Thyroid gland (tissue), 4 donors: ENCODE measurements at places on chromosomes 1 and 21.

DNA sequence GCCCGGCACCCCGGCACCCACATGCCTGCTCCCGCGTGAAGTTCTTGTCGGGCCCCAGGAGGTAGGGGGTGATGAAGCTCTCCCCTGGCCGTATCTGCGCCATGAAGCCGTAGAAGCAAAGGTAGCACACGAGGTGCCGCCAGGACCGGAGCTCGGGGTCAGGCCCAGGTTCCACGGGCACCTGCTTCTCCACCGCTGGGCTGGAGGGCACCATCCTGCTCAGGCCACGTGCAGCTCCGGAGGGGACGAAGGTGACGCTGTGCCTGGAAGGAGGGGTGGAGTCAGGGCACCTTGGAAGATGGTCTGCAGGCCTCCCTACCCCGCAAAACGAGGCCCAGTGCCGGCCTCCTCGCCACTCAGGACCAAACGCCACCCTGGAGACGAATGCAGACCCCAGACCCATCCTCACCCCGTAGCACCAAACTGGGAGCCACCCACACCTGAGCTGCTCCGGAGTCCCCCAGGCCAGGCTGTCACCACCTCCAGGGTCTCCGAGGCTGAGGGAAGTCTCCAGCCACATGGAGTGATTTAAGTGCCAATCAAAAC, 4.4 kb downstream of the SLC19A1 start:
- DNase-seq = peak; percentile 1

DNA sequence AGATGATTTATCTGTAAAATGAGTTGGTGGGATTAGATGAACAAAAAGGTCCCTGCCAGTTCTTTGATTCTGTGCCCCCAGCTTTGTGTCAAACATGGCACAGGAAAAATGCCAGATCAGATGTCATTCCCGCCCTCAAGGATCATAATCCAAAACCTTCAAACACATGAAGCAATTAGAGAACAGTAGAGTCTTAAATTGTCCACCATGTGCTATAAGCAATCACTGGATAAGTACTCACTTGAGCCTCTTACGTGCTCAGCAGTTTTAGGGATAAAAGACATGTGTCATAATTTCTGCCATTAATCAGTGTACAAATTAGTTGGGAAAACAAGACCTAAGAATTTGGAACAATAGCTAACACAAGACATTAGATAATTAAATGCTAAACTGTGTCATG, 15.4 kb upstream of the KIAA0040 start:
- no peak for DNase-seq

GRCh38 chr1:906600-907420, 16.9 kb upstream of the SAMD11 start:
- peak; percentile 86 for DNase-seq

DNA sequence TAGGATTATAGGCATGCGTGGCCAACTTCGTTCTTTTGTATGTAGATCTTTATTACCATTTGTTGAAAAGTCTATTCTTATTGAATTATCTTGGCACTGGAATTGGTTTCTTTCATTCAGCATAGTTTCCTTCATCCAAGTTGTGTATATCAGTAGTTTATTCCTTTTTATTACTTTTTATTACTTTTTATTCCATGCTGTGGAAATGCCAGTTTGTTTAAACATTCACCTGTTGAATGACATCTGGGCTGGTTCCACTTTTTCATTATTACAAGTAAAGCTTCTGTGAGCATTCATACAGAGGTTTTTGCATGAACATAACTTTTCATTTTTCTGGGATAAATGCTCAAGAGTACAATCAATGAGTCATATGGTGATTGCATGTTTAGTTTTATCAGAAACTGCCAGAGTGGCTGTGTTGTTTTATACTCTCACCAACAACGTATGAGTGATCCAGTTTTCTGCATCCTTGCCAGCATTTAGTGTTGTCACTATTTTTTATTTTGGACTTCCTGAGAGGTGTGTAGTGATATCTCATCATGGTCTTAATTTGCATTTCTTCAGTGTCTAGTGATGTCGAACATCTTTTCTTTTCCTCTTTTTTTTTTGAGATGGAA, 28.6 kb downstream of the PTPRU start:
- DNase-seq = no peak

DNA sequence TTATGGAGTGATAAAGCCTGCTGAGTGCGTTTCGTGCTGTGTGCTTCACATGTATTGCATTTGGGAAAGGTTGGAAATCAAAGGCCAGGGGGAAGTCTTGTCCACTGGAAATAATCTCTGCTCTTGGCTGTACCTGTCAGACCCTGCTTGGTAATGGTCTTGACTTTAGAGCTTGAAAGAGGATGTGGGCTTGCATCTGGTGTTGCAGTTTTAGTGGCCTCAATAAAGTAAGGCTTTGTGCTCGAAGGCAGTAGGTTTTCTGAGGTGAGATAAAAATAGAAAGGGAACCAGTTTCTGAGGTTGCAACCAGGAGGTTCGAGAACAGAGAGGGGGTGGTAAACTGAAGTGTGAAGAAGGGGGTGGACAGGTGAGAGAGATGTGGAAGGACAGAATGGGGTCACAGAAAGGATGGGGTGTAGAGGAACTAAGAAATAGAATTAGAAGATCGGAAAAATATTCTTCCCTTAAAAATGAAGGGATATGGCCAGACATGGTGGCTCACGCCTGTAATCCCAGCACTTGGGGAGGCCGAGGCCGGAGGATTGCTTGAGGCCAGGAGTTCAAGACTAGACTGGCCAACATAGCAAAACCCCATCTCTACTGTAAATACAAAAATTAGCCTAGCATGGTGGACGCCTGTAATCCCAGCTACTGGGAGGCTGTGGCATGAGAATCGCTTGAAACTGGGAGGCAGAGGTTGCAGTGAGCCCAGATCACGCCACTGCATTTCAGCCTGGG, 1.5 kb downstream of the S100PBP start:
- no peak for DNase-seq

- DNase-seq = no peak
Observed at GRCh38 chr21:29449306-29449950, 150.7 kb downstream of the BACH1 start.

- peak; percentile 87 for DNase-seq
Observed at GRCh38 chr1:23376890-23377811, 7.5 kb upstream of the ZNF436 start.

GRCh38 chr1:162070825-162071224, 1.3 kb downstream of the NOS1AP start:
- DNase-seq = no peak

- DNase-seq = no peak
Observed at GRCh38 chr1:55053265-55053954, 14.1 kb downstream of the PCSK9 start.

GRCh38 chr1:184610876-184611595, 143.6 kb downstream of the EDEM3 start:
- no peak for DNase-seq

- no peak for DNase-seq
Observed at GRCh38 chr1:67018574-67018973, 35.4 kb downstream of the SLC35D1 start.

DNA sequence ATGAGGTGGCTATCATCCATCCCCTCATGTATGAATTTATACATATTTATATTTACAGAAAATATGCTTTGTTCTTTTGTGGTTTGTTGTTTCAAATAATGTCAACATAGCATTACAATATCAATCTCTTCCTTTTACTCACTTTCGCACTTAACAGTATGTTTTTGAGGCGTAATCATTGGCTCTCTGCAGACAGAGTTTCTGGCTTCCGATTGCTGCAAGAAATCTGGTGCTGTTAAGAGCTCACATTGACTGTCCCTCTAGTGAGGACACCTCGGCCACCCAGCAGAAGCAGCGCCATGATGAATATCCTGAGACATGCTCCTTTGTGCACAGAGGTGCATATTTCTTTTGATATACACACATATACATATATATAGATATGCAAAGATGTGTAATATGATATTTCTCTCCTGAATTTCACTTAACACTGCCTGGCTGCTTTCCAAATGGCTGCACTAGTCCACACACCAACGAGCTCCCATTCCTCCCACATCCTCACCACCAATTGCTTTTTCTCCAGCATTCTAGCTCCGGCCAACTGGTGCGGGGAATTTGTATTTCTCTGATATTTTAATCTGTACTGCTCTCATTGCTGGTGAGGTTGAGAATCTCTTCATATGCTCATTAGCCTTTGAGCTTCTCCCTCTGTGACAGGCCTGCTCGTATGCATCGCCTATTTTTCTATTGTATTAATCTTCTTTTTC, 248.4 kb downstream of the SIPA1L2 start:
- no peak for DNase-seq

DNA sequence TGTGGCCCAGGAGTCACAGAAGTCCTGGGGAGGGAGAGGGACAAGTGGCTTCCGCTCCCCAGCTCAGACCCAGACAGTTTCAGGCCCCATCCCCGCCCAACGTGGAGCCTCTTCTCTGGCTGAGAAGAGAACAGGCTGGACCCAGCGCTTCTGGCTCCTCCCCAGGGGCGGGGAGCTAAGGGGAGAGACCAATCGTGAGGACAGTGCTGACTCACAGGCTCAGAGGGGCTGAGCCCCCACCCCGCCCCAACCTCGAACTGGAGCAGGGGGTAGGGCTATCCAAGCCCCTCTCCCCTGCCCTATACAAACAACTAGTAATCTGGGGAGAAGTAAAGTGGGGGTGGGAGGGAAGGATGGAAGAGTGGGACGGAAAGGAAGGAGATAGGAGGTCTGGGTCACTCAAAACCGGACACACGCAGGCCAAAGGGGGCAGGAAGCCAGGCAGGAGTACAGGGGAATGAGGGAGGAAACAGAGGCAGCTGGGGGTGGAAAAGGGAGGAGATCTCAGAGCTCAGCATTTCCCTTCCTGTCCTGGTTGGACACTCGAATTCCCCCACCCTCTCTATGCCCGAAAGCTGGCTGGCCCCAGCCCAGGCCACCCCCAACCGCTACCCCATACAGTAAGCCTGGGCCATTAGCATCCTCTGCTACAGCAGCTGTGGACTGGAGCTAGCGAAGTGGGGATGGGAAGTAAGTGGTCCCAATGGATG, at the start of gene SHC1:
Gene SHC1, minus strand, starts transcription at position 117 of the 710 bp plus-strand sequence. CDS start 221 bp downstream, outside the sequence.
- peak; percentile 95 for DNase-seq

DNA sequence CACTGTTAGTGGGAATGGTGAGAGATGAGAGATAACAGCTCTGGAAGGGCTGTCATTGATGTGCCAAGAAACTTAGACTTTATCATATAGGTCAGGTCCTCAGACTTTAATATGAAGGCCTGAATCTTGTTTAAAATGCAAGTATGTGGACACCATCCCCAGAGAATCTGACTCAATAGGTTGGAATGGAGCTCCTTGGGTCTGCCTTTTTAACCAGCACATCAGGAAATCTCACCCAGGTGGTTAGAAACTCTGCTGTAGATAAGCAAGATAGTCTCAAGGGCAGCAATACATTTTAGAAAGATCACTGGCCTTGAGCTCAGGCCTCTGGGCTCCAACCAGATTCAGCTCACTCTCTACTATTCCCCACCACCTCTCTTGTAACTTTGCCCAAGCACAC, 180.4 kb downstream of the SLC44A5 start:
- no peak for DNase-seq

DNA sequence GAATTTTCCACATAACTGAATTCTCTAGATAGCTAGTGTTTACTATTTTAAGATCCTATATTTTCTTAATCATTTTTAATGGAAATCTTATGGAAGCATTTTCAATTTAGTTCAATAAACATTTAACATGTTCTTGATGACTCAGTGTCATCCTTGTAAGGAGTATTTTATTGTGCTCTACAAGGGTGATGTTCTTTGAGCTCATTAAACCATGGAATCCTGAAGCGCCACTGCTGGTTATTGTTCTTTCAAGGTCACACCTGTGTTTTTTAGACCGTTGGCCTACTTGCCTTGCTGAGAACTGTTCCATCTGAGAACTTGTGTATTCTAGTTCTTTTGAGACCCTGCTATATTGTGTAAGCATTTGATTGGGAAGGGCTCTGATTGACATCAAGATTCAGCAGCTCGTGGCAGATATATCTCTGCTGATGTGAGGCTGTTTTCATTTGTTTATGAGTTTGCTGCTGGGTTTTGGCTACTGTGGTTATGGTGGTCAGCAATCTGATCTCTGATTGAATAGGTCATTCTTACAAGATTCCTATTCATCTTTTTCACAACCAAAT, 132.0 kb downstream of the GIPC2 start:
- DNase-seq = no peak

DNA sequence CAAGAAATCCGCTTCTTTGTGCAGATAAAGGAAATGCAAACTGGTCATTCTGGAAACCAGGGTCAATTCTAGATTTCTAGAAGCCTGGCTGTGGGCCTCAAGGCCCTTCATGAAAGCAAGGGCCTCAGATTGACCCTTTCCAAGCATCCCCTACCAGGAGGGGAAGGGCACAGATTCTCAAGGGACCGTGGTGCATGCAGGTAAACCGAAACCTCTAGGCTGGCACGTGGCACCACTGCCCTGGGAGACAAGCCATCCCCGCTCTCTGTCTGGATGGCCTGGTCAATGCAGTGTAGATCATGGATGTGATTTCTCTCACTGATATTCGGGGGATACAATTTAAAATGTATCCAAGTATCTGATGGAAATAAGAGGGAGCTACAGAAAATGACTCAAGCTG, 69.4 kb downstream of the TOMM20 start:
- no peak for DNase-seq

DNA sequence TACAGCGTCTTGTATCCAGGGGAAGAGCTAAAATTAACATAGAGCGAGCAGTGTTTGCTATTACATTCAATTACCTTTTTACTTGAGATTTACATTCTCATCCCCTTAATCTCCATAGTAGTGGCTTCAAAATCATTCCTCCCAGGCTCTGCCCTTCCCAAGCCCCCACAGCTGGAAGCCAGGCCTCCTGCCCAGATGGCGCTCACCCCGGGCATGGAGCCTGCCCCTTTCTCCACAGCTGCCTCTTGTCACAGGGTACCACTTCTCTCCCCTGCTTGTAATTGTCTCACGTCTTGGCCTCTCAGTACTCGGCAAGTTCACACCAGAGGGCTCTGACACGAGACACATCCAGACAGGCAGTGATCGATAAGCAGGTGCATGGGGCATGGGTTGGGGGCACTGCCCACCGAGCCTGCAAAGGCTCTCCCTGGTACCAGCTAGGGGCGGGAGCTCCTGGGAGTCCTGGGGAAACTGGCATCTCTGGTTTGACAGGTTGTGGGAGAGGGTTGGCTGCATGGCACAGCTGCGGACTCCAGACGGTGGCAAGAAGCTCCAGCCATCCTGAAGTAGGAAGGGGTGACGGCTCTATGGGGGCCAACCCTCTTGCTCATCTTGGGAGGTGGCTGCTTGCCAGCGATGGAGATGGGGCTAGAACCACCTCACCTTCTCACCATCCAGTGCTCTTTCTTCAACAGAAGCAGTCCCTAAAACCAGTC, 20.1 kb downstream of the CASZ1 start:
- DNase-seq = no peak

DNA sequence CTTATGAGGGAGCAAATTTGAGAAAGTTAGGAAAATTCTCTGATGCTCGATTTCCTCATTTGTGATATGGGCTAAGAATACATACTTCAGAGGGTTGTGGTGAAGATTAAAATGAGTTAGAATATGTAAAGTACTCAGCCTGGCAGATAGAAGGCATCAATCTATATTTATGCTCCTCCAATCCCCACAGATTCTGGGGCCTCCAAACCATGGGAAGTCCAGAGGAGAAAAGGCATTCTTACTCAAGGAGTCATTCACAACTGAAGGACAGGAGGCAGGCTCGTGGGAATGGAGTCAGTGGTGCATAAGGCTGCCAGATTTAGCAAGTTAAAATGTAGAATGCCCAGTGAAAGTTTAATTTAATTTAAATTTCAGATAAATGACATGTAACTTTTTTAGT, 330.0 kb upstream of the POU3F1 start:
- no peak for DNase-seq
